Stimulated activated CD4-positive, alpha-beta T cell treated with anti-CD3 and anti-CD28 coated beads, Interleukin-15, amount 100 ng/mL, for 1 hour (primary cell): ENCODE measurements at places on chromosomes 6 and 20.
A peak's percentile ranks its signal among the peaks of the same experiment; 100 is the strongest.

GRCh38 chr6:38171997-38172738, 352.6 kb downstream of the ZFAND3 start:
- DNase-seq, result no peak

DNA sequence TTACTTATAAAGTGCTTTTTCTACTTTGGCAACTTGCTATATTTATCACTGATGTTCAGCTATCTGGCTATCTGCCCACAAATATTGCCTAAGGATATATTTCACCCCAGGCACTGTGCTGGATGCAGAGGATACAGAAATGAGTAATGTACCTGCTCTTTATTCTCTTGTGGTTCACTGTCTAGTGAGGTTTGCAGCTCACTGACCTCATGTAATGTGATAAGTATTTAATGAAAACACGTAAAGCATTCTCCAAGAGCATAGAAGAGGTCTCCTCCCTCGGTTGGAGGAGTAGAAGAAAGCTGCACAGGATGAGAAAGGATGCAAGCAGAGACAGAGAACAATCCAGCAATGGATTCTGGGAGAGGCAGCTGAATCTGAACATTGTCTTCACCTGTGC, 610.7 kb downstream of the CBLN4 start:
- no peak for DNase-seq

DNA sequence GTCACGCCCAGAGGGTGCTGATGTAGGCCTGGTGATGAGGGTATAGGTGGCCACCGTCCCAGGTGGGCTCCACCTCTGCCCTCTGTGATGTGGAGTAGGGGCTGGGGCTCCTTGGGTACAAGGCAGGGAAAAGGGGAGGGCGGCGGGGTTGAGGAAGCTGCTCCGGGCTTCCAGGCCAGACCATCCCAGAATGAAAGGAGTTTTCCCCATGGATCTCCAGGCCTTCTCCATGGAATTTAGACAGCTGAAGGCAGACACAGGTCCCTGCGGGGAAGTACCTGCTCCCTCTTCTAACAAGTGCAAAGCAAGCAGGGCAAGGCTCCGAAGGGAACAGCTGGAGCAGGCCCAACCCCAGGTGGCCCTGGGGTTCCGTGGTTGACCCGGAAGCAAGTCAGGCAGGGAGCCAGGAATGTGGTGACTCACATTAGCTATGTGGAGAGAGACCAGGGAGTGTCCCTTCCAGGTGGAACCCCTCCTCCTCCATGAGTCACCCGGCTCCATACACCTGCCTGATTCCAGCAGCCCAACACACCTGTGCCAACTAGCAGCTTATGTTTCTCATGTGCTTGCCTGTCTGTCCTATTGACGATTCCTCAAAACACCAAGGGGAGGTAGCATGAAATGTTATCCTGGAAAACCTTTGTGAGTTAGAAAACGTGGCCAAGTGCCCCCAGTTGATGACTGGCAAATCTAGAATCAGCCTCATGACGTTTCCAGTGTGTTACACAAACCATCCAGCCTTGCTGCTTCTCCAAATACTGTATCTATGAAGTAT, 59.7 kb upstream of the SNX9 start:
- no peak for DNase-seq

GRCh38 chr6:83722876-83723275, 14.0 kb upstream of the SNAP91 start:
- DNase-seq, result no peak

- no peak for DNase-seq
Measured at GRCh38 chr20:32142991-32143390, 33.5 kb downstream of the TM9SF4 start.

GRCh38 chr6:154453329-154453728, 57.2 kb downstream of the CNKSR3 start:
- no peak for DNase-seq

- no peak for DNase-seq
Measured at GRCh38 chr20:51182571-51182970, 159.7 kb upstream of the KCNG1 start.

- peak; percentile 97 for DNase-seq
Measured at GRCh38 chr6:32838114-32838958, at the start of gene TAP2. Gene TAP2 (minus strand): TSS chr6:32838739. CDS start chr6:32838233, 506 bp downstream.

GRCh38 chr20:40687384-40688128, 1.5 kb downstream of the MAFB start:
- DNase-seq, result no peak

DNA sequence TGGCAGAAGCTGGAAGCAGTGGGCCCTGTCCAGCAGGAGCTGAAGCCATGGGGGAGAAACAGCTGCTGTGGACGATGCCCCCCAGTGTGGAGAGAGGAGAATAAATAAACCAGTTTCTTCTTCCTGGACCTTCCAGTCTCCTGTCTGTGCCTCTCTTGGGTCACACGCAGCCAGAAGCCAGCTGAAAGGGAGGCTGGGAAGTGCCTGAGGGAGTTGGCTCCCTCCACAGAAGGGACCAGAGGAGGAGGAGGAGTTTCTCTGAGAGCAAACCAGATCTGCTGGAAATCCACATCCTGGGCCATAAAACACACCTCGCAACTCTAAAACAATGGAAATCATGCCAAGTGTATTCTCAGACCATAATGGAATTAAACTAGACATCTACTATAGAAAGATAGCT, 577.0 kb downstream of the CDH26 start:
- DNase-seq, result no peak

- DNase-seq, result no peak
Measured at GRCh38 chr6:113401231-113401630, 455.9 kb upstream of the MARCKS start.

- no peak for DNase-seq
Measured at GRCh38 chr6:170031684-170032121, 259.2 kb downstream of the DLL1 start.

DNA sequence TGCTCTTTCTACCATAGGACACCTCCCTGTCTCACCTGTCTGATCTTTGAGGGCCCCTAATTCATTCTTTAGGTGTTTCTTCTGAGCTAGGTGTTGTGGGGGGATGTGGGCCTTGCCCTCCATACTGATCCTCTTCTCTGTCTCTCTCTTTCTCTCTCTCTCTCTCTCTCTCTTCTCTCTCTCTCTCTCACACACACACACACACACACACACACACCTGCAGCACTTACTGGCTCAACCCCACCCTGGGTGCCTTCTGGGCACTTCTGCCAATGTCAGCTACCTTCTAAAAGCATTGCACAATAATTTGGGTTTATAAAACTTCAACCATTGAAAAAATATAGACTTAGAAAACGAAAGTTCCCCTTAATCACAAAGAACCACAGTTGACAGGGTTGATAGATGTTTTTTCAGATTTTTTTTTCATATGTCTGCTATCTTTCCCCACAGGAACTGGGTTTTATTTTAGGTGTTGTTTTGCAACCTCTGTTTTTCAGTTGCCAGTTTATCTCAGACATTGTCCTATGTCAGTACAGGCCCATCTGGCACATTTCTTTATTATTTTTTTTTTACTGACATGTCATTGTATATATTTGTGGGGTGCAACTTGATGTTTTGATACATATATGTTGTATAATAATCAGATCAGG, 28.1 kb downstream of the PKIG start:
- no peak for DNase-seq

- DNase-seq, result no peak
Measured at GRCh38 chr6:147201885-147202515, 2.2 kb upstream of the STXBP5 start.

DNA sequence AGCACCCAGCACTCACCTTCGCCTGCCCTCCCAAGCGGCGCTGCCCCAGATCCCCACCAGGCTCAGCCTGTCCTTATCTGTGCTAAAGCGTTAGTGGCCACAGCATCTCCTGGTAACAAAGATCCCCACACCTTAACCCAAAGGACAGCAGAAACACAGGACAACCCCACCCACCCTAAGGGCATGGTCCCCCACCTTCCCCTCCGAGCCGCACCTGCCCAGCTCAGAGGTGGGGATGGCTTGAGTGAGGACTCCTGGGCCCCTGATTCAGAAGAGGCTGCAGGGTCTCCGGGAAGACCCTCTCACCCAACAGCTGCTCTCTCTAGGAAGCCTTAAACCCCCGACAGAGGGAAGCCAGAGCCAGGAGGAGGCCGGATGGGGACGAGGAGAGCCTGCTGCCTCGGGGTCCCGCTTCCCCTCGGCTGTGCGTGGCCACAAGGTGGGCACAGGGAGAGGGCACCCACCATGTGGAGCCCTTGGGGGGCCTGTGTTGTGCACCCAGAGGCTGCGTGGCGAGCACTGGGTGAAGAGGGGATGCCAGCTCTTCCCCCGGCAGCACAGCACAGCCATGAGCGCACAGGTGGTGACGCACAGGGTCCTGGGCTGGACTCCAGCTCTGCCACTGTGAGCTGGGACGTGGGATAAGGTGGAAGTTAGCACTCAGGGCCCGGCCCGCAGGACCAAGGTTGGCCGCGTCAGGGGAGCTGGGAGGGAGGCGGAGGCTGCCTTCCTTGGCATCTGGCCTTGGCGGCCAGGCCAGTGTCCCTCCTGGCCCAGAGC, 31.9 kb upstream of the MRGBP start:
- DNase-seq, result no peak

GRCh38 chr6:81075974-81076373, 676.5 kb downstream of the TENT5A start:
- no peak for DNase-seq

- DNase-seq, result no peak
Measured at GRCh38 chr6:141153563-141153962, 979.2 kb upstream of the GJE1 start.

DNA sequence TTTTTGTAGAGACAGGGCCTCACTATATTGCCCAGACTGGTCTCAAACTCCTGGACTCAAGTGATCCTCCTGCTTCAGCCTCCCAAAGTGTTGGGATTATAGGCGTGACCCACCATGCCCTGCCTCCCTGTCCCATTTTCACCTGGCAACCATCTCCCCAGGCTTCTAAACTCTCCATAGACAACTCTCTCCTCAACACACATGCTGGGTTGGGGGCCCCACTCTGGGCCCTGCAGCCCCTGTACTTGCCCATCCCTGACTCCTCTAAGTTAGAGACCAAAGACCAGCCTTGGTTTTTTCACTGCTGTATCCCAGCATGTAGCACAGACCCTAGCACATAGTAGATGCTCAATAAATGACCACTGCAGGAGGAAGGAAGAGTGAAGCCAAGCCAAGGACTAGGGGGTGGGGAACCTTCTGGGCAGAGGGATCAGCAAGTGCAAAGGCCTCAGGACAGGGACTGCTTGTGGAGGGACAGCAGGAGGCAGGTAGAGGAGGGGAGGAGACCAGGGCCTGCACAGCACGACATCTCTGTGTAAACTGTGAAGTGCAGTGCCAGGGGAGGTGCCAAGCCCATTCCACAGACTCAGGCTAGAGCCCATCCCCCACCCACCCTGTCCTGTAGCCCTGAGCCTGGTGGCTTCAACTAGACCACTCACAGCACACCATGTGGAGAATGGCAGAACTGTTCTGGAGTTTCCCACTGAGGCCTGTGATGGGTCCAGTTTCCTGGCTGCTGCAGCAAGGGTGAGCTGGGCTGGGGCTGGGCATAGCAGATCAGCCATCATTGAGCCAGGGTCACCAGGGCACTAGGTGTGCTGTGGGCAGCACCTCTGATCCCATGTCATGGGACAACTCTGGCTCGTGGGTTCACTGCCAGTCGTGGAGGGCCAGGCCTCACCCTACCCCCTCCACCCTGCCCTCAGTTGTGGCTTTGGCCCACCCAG, 3.4 kb upstream of the SRC start:
- no peak for DNase-seq

DNA sequence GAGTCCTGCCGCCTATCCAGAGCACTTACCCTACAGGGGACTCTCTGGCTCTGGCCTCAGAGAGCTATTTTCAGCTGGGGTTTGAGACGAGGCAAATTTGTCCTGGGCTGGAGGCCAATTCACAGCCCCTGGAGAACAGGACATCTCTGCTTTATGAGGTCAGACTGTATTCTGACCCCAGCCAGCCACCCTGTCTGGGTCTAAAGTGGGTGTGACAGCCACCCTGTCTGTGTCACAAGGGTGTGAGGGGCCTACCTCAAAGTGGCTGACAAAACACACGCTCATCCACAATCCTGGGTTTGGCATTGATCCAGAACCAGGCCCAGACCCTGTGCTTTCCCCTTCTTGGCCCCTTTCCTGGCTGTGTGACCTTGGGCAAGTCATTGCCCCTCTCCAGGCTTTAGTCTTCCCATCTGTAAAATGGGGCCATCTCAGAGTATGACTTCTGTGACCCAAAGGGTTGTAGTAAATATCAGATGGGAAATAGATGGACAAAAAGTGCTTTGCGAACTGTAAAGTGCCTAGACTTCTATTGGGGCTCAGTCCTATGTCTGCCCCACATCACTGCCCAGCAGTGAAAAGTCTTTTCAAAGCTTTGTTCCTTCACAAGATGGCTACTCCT, 44.1 kb upstream of the TGM2 start:
- DNase-seq, result no peak

DNA sequence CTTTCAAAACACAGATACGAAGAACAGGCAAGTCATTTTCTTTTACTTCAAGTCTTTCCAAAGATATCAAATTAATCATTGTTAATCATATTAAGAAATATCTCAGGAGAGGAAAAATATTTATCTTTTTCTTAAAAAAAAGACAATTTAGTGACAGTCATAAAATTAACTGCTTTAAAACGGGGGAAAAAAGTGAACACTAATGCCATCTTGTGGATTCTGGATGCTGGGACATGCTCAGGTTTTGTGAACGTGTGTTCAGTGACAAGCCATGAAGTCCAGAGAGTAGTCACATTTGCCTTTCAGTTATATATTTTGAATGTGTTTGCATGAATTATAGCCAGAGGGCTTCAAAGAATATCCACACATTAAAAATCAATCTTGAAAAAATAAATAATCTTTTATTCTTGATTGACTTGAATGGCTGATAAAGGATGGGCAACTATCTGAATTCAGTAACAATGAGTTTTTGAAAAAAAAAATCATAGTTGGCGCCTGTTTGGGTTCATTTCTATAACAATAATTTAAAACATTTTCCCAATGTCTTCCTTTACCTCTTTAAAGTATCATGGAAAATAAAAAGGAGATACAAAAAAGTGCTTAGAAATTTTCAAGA, 74.7 kb upstream of the NOX3 start:
- no peak for DNase-seq

- no peak for DNase-seq
Measured at GRCh38 chr6:52840763-52841585, at the start of gene GSTA5. Gene GSTA5 (minus strand): TSS chr6:52840813.

- DNase-seq, result no peak
Measured at GRCh38 chr20:46308258-46309157, at the start of gene CDH22. Gene CDH22 (minus strand): TSS chr20:46308498. CDS start chr20:46251294, 57,204 bp downstream.

GRCh38 chr6:139474145-139475108, 100.0 kb upstream of the CITED2 start:
- DNase-seq, result no peak

- no peak for DNase-seq
Measured at GRCh38 chr20:57686931-57687652, 22.7 kb downstream of the PMEPA1 start.

DNA sequence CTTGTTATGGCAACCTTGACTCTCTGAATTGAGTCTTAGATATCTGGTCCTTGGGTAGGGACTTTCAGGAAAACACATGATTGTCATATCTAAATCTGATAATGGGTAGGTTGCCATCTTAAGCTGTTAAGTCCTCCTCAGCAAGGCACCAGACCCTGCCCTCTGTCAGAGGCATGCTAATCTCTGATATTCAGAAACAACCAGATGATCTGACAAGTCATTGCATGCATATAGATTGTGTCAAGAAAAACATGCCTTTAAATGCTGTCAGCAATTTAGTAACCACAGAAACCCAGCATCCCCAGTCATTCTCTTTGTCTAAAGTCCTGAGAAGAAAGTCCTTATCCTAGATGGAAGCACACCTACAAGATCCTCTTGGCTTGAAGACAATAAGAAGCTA, 149.1 kb downstream of the EDN1 start:
- no peak for DNase-seq
